ENCODE measurements at places on chromosomes 4 and X. TPM values are rescaled to one million over a fixed set of nuclear protein-coding genes. Genes with fewer than 3 reads are reported as not detected.

DNA sequence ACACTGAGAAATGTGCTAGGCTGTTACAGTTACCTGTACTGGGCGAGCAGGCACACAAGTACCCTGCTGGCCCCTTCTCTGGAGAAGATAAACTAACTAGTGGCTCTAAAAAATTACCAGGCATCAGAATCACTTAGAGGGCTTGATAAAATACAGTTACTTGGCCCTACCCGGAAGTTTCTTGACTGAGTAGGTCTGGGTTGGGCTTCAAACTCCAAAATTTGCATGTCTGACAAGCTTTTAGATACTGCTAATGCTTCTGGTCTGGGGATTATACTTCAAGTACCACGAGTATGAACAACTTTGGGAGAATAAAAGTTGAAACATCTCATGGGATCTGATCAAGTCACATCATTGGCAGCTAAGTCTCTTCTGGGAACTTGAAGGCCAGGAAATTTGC, 30.8 kb downstream of the CEP135 start:
- DNase-seq: no peak

DNA sequence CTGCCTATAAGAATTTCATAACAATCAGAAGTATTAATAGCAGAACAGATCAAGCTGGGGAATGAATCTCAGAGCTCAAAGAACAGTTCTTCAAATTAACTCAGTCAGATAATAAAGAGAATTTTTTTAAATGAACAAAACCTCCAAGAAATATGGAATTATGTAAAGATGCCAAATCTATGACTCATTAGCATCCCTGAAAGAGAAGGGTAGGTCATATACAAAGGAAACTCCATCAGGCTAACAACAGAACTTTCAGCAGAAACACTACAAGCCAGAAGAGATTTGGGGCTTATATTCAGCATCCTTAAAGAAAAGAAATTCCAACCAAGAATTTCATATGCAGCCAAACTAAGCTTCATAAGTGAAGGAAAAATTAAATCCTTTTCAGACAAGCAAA, 28.6 kb downstream of the CBR4 start:
- DNase-seq: no peak

GRCh38 chr4:20589436-20589835, 110.8 kb upstream of the PACRGL start:
- no peak for DNase-seq

DNA sequence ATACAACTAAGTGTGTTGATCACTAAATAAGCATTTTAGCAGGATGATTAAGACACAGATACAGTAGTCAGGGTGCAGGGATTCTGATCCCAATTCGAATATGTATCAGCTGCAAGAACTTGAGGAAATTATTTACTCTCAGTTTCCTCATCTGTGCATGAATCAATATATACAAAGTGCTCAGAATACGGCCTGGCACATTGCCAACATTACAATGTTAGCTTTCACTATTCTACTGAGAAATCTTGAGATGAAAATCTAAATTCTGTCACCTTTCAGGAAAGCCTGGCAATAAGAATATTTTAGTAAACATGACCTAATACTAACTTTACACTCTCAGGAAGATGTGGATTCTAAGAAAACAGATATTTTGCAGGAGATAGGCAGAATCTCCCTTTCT, 1001.6 kb upstream of the IGFBP7 start:
- DNase-seq: no peak

- no peak for DNase-seq
These were observed 27.9 kb upstream of the FUNDC1 start for GRCh38 chrX:44570522-44570921.

- DNase-seq: no peak
These were observed 561.3 kb downstream of the IL1RAPL1 start for GRCh38 chrX:29148511-29148910.

DNA sequence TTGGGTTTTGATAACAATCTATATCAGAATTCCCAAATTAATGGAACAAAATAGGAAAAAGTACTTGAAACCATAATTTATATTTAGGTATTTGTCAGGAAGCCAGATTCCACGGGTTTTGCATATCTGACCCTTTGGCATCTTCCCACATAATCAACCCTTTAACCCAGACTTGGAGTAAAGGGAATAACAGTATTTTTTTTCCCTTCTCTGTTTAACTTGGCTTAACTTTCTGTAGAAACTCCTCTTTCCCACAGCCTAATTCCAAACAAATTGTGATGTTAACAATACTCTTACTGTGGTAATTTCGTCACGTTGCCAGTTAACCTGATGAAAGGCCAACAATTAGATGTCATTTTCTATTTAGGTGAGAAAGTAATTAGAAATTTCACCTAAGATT, 49.4 kb upstream of the GUCY1A1 start:
- no peak for DNase-seq

DNA sequence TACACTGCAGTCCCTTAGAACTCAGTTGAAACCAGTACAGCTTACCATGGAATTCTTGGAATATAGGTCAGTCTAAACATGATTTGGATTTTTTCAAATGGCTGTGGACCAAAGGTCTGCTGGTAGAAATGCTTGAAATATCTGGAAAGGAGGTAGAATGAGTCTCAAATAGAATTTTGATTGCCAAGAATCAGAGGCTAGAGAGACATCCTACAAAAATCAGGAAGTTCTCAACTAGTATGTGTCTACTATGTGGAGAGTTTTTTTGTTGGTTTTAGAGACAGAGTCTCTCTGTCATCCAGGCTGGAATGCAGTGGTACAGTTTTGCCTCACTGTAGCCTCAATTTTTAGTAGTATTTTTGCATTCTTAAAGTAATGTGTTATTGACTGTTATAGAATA, 53.6 kb downstream of the PAQR3 start:
- DNase-seq: no peak

- no peak for DNase-seq
These were observed 23.5 kb downstream of the ZBTB33 start for GRCh38 chrX:120274145-120274544.

- DNase-seq: no peak
These were observed 92.8 kb upstream of the CCDC160 start for GRCh38 chrX:134144231-134144630.

DNA sequence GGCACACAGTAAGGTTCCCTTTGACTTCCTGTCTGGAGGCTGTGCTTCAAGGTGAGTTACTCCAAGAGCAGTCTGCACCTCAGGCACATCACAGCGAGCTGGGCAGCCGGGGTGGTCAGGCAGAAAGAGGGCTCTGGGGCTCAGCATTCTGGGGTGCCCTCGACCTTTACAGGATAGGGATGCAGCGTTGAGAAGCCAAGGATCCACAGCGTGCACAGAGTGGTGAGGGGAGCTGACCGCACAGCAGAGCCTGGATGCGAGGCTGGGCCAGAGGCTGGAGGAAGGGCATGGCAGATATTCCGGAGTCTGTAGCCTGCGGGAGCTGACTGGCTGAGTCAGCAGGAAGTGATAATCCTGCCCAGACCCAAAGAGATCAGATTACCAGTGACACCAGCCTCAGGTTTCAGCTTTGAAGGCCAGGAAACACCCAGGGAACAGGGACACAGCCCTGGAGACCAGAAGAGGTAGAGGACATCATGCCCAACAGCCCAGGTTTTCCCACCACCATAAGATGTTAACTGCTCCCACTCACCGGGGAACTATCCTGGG, 38.4 kb upstream of the PDLIM3 start:
- DNase-seq: no peak

DNA sequence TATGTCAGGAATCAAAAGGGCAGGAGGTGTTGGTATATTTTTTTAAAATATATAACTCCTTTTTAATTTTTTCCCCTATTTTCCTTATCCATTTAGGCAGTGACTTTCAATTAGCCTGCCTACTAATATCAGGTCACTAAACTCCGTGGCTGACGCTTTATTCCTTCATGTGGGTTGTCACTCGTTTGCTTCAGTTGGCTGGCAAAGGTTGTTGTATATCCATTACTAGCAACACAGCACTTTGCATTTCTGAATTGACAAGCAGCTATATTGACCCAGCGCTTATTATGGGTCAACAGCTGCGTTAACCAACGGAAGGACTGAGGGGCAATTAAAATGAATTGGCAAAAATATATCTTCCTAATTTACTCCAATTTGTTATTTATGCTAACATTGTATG, 87.7 kb downstream of the ARX start:
- no peak for DNase-seq

DCAF4L1 gene
- 37.5 TPM for total RNA-seq

ALG13 gene
- 131 TPM for total RNA-seq

ARL9 gene
- 0.18 TPM for total RNA-seq

Data from prostate gland (tissue), 2 donors.